ENCODE measurements at places on chromosomes 2 and 18. TPM values are rescaled to one million over a fixed set of nuclear protein-coding genes. Genes with fewer than 3 reads are reported as not detected.

Gene KCNF1
- 15.8 TPM for polyA plus RNA-seq

Gene ERICH2
- 3.6 TPM for polyA plus RNA-seq

Gene ARHGAP28
- 1.8 TPM for polyA plus RNA-seq

Gene AQP12A
- polyA plus RNA-seq, result 284 TPM

Gene RAB1A
- 70.4 TPM for polyA plus RNA-seq

Gene APOB
- 0.11 TPM for polyA plus RNA-seq

Gene ST8SIA5
- 1.1 TPM for polyA plus RNA-seq

Gene FEV
- 3.9 TPM for polyA plus RNA-seq

GRCh38 chr2:50535971-50536759, 495.8 kb downstream of the NRXN1 start:
- peaks cover 8% of the 10 kb centered on the region for H3K4me1 ChIP-seq
- H3K36me3 ChIP-seq, result no peaks in the 10 kb centered on the region
- no peaks in the 10 kb centered on the region for H3K27me3 ChIP-seq
- H3K4me3 ChIP-seq, result no peak overlapping the region
- no peak overlapping the region for H3K27ac ChIP-seq

- no peak overlapping the region for H3K27ac ChIP-seq
- no peak for DNase-seq
- no peak overlapping the region for H3K4me3 ChIP-seq
- no peaks in the 10 kb centered on the region for H3K4me1 ChIP-seq
- no peaks in the 10 kb centered on the region for H3K36me3 ChIP-seq
These were observed 39.2 kb downstream of the TNP1 start for GRCh38 chr2:216820709-216821108.

GRCh38 chr2:39020383-39020782, 100.5 kb downstream of the SOS1 start:
- H3K27ac ChIP-seq, result no peak overlapping the region
- H3K36me3 ChIP-seq, result peaks cover 6% of the 10 kb centered on the region
- no peaks in the 10 kb centered on the region for H3K27me3 ChIP-seq
- DNase-seq, result no peak

- DNase-seq, result no peak
- no peaks in the 10 kb centered on the region for H3K4me1 ChIP-seq
- H3K27me3 ChIP-seq, result no peaks in the 10 kb centered on the region
- peak overlapping the region; percentile 77 for H3K4me3 ChIP-seq
- peak overlapping the region; percentile 86 for H3K27ac ChIP-seq
These were observed 1.2 kb upstream of the MZT2A start for GRCh38 chr2:131493199-131493968.

DNA sequence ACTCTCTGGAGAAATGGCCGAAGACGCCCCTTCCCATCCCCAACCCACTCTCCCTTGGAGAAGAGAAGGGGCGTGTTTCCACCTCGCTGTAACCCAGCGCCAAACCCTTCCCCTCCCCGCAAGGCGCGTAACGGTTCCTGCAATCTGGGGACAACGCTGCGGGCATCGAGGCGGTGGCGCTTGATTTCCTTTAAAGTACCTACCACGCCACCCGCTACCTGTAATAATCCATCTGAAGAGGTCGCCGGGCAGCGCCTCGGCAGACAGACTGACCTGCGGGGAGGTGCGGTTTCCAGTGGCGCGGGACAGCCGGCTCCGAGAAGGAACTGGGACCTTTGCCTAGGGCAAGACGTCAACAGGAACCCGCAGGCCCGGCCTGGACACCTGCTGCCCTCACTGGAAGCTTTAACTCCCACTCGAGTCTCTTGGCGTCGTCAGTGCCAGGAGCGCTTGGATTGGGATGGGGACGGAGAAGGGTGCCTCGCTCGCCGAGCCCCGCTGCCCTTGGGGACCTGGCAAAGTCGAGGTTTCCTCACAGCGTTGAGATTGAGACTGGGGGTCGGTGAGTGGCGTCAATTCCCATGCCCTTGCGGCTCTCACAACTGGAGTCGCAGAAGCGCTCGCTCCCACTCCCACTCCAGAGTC, at the start of gene CYP1B1:
Gene CYP1B1 (minus strand): TSS at position 645 of the 645 bp plus-strand sequence. CDS start 763 bp downstream, outside the sequence.
- no peaks in the 10 kb centered on the region for H3K4me1 ChIP-seq
- DNase-seq, result no peak
- no peaks in the 10 kb centered on the region for H3K36me3 ChIP-seq
- no peaks in the 10 kb centered on the region for H3K27me3 ChIP-seq

DNA sequence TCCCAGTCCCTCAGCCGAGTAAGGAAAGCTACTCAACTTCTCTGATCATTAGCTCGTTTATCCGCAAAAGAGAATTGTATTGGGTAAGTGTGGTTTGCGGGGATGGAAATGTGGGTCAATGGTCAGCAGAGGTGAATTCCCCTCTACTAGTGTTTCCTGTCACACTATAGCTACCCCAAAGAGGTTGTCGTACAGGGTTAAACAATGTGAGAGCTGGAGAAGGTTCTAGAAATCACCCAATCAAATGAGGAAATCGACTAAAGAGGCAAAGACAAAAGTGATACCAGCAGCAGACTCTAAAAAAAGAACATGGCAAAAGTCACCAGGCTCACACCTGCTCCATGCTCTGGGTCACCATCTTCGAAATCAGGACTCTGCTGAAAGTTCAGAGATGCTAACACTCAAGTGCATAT, 144.7 kb upstream of the ITGA4 start:
- no peak for DNase-seq
- H3K36me3 ChIP-seq, result no peaks in the 10 kb centered on the region
- no peaks in the 10 kb centered on the region for H3K4me1 ChIP-seq
- H3K27me3 ChIP-seq, result no peaks in the 10 kb centered on the region

- H3K4me1 ChIP-seq, result no peaks in the 10 kb centered on the region
- no peak overlapping the region for H3K4me3 ChIP-seq
- H3K36me3 ChIP-seq, result no peaks in the 10 kb centered on the region
- H3K27me3 ChIP-seq, result no peaks in the 10 kb centered on the region
- no peak overlapping the region for H3K27ac ChIP-seq
These were observed 68.9 kb upstream of the FZD7 start for GRCh38 chr2:201964631-201965206.

GRCh38 chr2:241635756-241636155, 1.2 kb downstream of the THAP4 start:
- H3K36me3 ChIP-seq, result no peaks in the 10 kb centered on the region
- H3K27me3 ChIP-seq, result no peaks in the 10 kb centered on the region
- H3K4me3 ChIP-seq, result peak overlapping the region; percentile 88
- DNase-seq, result no peak
- no peak overlapping the region for H3K27ac ChIP-seq

- no peaks in the 10 kb centered on the region for H3K36me3 ChIP-seq
- no peak overlapping the region for H3K4me3 ChIP-seq
- no peak for DNase-seq
- no peak overlapping the region for H3K27ac ChIP-seq
- no peaks in the 10 kb centered on the region for H3K4me1 ChIP-seq
- no peaks in the 10 kb centered on the region for H3K27me3 ChIP-seq
These were observed 181.3 kb upstream of the LINC00305 start for GRCh38 chr18:64330161-64330560.

GRCh38 chr2:242031481-242032019, 162.0 kb downstream of the RTP5 start:
- no peak overlapping the region for H3K27ac ChIP-seq
- no peaks in the 10 kb centered on the region for H3K36me3 ChIP-seq
- peak; percentile 4 for DNase-seq
- no peaks in the 10 kb centered on the region for H3K4me1 ChIP-seq
- H3K27me3 ChIP-seq, result no peaks in the 10 kb centered on the region
- H3K4me3 ChIP-seq, result no peak overlapping the region

DNA sequence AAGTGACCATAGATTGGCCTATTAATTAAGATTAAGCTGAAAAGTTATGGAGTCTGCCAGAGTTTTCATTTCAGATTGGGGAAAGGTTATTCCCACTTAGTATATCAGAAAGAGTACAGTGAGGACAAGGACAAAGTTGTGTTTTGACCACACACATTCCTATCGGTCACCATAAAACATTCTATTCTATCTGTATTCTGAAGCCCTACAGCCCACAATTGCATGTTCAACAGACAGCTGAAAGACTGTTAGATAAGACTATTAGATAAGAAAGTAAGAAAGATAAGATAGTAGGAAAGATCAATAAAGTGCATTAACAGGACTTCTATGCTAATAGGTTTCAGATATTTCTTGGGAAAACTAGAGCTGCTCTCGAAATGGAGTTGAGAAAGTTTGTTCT, 26.7 kb upstream of the ACYP2 start:
- H3K4me1 ChIP-seq, result peaks cover 6% of the 10 kb centered on the region
- H3K36me3 ChIP-seq, result no peaks in the 10 kb centered on the region

GRCh38 chr2:110639972-110640371, 37.9 kb downstream of the BUB1 start:
- H3K36me3 ChIP-seq, result no peaks in the 10 kb centered on the region
- no peaks in the 10 kb centered on the region for H3K4me1 ChIP-seq
- no peaks in the 10 kb centered on the region for H3K27me3 ChIP-seq
- no peak for DNase-seq
